Smooth muscle cell of the coronary artery (primary cell): ENCODE measurements at places on chromosomes 1 and 21. TPM values are rescaled to one million over a fixed set of nuclear protein-coding genes. Genes with fewer than 3 reads are reported as not detected.

Gene ALG14
- 1.7 and 1.8 TPM in 2 replicates for total RNA-seq

Gene PLPPR4
- under 0.01 and 3.0 TPM in 2 replicates for total RNA-seq

Gene ARHGAP30
- total RNA-seq, result under 0.01 TPM in 1 of 2 replicates, not detected in the other

Gene RHBDL2
- 0.59 and 0.60 TPM in 2 replicates for total RNA-seq

Gene BRINP3
- not detected in 2 replicates for total RNA-seq

Gene ICOSLG
- total RNA-seq, result under 0.01 and 0.12 TPM in 2 replicates

Gene CFAP141
- not detected in 2 replicates for total RNA-seq

Gene ZYG11A
- total RNA-seq, result 0.15 and 0.23 TPM in 2 replicates
